Activated T-helper 2 cell treated with anti-CD3 and anti-CD28 coated beads, Interferon-gamma antibody, Interleukin-2, Interleukin-4, amounts not matched to agents 10 μg/mL and 5 μg/mL and 100 μg/mL, durations not matched to agents 14 hours and 24 hours and 36 hours (primary cell): ENCODE measurements at places on chromosomes 2 and 18. TPM values are rescaled to one million over a fixed set of nuclear protein-coding genes. Genes with fewer than 3 reads are reported as not detected.

DNA sequence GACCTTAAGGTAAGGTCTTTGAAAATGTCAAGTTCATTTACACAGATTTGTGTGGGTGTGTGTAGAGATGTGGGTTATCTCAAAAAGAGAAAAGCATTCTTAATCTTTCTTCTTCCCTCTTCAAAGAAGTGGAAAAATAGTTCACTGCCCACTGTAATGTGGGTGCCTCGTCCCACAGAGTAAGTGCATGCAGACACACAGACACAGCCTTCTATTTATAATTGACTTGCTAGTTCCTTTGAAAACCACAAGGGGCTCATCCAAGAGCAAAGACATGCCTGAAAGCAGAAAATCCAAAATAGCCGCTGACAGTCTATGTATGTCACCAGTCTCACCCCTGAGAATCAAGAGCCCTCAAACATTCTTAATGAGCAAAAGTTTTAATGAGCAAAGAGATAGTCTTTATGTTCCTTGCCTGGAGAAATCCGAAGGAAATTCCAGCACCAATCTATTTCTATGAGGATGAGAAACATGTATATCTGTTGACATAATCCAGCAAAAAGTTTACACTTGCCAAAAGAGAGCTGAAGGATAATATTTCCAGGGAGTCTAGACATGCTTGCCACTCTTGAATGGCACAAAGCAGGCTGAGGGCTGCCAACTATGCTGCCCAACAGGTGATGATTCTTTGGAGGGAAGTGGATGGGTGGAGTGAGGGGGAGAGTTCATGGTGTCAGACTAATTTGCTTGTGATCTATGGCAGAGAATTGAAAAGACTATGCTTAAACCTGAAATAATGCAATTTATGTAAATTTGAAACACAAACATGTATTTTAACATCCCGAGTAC is 93.9 kb downstream of the ACVR1 start:
- DNase-seq: no peak

GRCh38 chr2:96895746-96896651 is 26.1 kb upstream of the SEMA4C start:
- DNase-seq: no peak

GRCh38 chr18:13443552-13443951 is 225.0 kb downstream of the LDLRAD4 start:
- no peak for DNase-seq

DNA sequence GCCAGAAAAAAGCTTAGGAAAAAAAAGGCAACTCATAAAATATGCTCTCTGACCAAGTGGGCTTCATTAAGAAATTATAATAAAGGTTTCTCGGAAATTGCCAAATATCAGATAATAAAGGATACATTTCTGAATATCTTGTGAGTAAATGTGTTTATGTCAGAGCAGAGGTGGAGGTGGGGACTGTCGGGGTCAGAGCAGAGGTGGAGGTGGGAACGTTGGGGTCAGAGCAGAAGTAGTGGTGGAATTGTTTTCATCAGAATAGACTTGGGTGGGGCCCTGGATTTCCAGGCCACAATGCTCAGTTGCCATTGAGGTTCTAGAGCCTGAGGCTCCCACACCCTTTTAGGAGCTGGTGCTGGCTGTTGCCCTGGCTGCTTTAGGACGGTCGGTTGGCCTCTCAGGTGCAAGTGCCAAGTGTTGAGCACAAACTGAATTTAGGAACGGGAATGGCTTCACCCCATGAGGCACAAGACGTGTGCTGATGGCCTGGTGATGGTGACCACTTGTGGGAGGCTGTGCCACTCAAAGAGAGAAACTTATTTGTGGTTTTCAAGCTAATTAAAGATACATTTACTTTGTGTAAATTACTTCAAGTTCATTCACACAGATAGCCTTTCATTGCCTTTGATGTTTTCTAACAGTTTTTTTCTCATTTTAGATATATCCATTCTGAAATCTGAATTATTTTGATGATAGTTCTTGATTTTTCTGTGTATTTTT is 131.5 kb downstream of the ATP9B start:
- peak; percentile 21 for DNase-seq

DNA sequence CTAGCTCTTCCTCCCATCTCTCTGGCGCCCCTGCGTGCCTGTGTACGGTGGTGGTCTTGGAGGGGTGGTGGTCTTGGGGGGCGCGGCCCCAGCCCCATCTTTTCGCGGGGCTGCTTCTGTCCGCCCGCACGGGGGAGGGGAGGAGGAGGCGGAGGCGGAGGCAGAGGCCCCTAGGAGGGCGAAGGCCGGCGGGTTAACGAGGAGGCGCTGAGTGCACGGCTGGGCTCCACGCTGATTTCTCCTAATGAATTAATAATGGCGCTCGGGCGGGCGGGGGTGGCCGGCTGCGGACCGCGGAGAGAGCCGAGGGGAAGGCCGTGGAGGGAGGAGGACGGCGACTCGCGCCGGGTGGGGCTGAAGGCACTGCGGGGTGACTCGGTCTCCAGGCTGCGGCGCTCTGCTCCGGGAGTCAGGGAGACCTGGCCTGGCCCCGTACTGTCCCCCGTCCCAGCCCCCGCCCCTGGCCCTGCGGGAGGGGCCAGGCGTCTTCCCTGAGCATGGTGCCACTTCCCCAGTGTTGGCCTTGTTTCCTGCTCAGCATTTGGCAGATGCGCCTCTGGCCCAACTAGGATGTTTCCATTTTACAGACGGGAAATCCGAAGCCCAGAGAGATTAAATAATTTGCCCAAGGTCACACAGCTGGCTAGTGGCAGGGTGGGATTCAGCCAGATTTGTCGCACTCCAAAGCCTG is 6.0 kb downstream of the GAREM2 start:
- DNase-seq: no peak

DNA sequence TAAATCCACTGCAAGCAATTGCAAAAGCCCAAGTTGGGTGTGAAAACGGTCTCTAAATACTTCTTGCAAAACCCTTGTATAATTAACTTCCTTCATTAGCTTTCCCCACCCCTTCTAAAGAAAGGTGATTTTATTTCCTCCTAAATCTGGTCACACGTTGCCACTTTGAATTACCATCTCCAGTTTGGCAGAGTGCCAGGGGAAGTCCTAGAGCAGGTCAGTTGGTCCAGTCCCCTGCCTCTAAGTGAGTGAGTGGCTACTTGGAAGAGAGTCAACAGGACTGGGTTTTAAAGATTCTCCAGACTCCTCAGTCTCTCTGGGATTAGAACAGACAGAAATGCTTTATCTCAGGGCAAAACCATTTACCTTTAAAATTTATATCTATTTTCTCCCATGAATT is 18.7 kb upstream of the LYPD6B start:
- DNase-seq: no peak

- DNase-seq: no peak
Measured at GRCh38 chr2:56335101-56335500, 151.3 kb downstream of the CCDC85A start.

GRCh38 chr2:118841828-118842461 is 5.5 kb downstream of the EN1 start:
- no peak for DNase-seq

- DNase-seq: no peak
Measured at GRCh38 chr2:224875841-224876240, 159.7 kb upstream of the CCDC195 start.

DNA sequence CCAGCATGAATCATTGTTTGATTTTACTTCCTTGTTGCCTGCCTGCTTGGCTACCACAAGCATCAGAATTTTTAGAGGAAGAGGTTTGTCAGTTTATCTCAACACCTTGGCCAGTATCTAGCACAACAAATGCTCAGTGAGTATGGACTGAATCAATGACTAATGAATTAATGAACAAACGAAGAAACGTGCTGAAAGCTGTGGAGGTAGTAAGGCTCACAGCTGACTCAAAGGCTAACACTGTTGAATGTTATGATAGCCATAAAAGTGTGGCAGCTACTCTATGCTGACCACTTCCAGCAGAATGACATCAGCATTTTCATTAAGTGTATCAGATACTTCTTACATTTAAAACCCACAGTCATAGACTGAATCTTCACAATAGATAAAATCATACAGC is 543.4 kb downstream of the IRS1 start:
- DNase-seq: no peak

GRCh38 chr2:241551599-241551997 is 6.9 kb upstream of the BOK start:
- DNase-seq: no peak

GRCh38 chr2:240078631-240079030 is 25.3 kb upstream of the OR6B3 start:
- no peak for DNase-seq

- DNase-seq: no peak
Measured at GRCh38 chr2:218249691-218250090, 11.1 kb upstream of the GPBAR1 start.

GRCh38 chr2:222193328-222193983 is 105.3 kb downstream of the PAX3 start:
- DNase-seq: no peak

- DNase-seq: no peak
Measured at GRCh38 chr2:140436936-140437335, 1656.7 kb upstream of the NXPH2 start.

DNA sequence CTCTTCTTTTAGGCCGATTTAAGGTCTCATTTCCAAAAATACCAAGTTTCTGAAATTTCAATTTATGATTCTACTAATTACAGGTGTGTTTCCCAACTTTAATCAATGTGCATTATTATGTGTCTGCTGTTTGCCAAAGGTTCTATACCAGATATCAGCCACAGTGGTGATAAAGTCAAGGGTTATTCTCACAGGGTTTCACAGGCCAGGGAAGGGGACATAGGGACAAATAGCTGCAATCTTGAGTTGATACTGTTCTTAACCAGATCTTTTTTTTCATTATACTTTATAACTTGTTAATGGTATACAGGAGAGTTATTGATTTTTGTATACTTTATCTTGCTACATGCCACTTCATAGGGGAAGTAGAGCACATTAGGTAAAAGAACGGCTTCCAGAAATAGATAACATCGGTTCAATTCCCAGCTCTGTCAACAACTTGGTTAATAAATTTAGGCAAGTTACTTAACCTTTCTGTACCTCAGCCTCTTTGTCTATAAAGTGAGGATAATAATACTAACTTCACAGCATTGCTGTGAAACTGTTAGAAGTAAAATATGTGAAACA is 28.9 kb downstream of the RBM44 start:
- DNase-seq: no peak

DNA sequence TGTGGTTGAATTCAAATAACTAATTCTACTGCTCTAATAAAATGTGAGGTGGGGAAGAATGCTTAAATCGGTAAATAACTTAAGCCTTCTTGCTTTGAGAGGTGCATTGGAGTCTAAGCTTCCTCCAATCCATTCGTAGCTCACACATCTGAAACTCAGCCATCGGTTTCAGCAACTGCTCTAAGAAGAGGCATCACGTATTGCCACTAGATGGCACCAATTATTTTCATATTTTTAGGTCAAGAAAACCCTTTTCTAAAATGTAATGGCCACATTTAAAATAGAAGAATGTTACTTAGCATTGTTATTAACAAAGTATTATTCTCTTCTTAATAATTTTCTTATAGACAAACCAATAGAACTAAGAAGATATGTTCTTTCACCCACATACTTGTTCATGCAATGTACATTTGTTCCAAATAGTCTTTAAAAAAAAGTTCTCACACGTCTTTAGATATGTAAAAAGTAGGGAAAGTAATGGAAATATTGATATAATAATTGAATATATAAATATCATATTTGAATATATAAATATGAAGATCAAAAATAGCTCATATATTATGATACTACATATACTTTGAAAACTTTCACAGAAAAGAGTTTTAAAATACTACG is 229.8 kb downstream of the CCDC178 start:
- DNase-seq: no peak

- DNase-seq: no peak
Measured at GRCh38 chr18:45780568-45780967, 44.9 kb upstream of the SIGLEC15 start.

DNA sequence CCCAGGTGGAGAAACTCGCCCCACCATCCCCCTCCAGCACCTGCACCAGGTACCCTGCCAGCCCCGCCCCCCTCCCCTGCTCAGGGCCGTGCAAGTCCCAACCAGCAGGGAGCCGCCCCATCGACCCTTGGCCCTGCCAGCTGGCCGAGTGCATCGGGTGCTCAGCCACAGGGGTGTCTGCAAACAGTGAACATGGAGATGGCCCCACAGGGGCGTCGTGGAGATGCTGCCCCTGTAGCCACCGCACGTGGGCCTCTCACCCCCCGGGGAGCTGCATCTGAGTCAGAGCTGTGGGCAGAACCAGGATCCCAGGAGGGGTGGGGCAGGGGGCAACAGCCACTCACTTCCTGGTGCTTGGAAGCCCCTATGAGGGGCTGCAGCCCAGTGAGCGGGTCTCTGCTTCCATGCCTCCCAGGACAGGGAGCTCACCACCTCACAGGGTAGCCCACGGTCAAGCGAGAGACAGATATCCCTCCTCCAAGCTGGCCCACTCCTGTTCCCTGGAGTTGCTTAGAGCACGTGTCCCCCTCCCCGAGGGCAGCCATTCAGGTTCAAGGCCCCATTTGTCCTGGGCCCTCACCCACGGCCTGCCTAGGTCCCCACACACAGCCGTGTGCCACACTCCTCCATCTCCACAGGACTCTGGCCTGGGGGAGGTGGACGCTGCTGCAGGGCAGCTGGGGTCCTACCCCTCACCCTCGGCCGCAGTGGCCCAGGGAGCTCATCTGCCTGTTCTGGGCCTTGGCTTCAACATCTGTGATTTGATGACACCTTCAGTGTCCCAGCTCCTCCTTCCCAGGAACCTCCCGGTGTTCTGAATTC is 1.1 kb upstream of the MAB21L4 start:
- no peak for DNase-seq

DNA sequence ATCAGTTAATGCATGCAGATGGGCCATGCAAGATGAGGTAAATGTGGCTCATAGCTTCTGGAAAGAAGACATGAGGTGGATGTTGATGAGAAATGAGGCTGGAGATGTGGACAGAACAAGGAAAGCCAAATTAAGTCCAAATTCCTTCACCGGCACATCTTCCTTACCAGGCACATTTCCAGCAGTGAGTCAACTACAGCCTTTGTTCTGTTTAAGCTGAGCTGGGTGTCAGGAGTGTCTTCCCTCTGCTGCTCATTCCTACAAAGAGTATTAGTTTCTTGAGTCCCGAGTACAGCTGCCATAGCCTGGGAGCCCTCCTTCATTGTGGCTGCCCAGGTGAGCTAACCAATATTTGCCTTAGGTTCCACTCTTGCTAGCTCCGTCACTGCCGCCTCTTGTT is 945.0 kb downstream of the SLC4A3 start:
- no peak for DNase-seq

GRCh38 chr2:237505188-237505939 is 18.3 kb downstream of the MLPH start:
- no peak for DNase-seq

DNA sequence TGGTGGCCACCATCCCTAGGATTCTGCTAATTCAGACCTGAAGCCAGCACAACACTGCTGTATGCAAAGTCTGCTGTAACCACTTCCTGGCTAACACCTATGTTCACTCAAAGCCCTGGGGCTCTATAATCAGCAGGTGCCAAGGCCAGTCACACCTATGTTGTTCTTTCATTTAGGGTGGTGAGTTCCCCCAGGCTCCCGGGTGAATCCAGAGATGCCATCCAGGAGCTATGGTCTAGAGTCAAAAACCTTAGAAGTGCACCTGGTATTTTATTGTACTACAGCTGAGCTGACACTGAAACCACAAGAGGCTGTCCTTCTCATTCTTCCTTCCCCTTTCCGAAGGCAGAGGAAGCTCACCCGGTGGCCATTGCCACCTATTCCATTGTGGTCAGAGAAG is 46.2 kb upstream of the CCDC141 start:
- no peak for DNase-seq

The DCDC2C gene
- not detected in 2 replicates for total RNA-seq

The CD8A gene
- 1.8 and 2.8 TPM in 2 replicates for total RNA-seq

The BMP10 gene
- total RNA-seq: not detected in 2 replicates

The VWC2L gene
- total RNA-seq: not detected in 2 replicates

The SCTR gene
- not detected in 2 replicates for total RNA-seq

The PMAIP1 gene
- 41.8 and 42.0 TPM in 2 replicates for total RNA-seq

The METTL8 gene
- total RNA-seq: 38.2 and 39.9 TPM in 2 replicates

The ZNF396 gene
- total RNA-seq: 0.25 and 0.32 TPM in 2 replicates

The SCLY gene
- total RNA-seq: 98.6 and 102 TPM in 2 replicates

The CHRNA1 gene
- total RNA-seq: not detected in 2 replicates
